Effector CD4-positive, alpha-beta T cell (primary cell): ENCODE measurements at places on chromosomes 13 and 19.

GRCh38 chr19:35179830-35180229, 25.3 kb downstream of the FXYD5 start:
- no peak for DNase-seq

- no peak for DNase-seq
Observed at GRCh38 chr13:77386046-77386445, 59.2 kb upstream of the MYCBP2 start.

DNA sequence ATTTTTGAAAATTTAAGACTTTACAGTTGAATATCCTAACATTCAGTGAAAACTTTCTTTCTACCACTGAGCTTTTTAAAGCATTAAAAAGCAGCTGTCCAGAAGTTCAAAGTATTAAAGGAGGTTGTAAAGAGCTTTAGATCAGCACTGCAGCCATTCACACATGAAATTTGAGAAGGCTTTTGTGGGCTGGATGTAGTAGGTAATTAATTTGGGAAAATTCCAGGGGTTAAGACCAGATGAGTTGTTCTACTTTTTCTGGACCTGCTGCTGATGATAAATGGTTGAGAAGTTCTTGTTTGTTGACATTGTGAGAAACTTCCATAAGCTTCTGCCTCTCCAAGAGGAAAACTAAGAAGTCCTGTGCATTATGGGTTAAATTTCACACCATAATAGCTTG, 1779.6 kb upstream of the PRR20A start:
- no peak for DNase-seq

DNA sequence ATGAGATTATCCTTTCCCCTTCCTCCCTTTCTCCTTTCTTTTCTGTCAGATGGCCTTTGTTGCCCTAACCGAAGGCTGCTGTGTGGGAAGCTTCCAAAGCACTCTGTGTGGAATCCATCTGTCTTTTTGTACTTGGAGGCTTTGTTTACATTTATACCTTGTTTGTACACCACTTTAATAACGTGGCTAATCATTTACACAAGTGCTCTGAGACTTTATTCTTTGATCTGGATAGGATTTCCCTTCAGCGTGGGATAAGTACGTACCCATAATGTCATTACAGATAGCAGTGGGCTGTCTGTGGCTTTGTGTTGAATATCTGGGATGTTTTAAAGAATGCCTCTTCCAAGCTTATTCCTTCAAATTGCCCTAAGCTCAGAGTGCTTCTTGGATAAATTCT, 684.7 kb upstream of the SLITRK5 start:
- no peak for DNase-seq

GRCh38 chr13:51556740-51557139, 27.5 kb upstream of the WDFY2 start:
- DNase-seq, result no peak

DNA sequence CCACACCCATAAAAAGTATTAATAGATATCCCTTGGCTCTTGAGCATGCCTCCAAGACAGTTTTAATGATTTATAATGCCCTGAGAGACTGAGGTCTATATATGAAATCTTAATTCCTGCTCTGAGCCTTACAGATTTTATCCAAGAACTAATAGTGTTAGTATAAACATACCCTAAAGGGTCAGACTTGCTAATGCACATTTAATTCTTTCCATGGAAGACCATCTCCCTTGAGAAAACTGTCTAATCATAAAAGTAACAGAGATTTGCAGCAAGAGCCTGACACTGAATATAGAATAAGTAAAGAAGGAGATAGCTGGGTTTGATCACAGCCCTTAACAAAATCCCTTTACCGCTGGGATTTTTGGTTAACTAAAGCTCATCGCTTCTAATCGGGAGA, 650.8 kb upstream of the KLF12 start:
- no peak for DNase-seq

DNA sequence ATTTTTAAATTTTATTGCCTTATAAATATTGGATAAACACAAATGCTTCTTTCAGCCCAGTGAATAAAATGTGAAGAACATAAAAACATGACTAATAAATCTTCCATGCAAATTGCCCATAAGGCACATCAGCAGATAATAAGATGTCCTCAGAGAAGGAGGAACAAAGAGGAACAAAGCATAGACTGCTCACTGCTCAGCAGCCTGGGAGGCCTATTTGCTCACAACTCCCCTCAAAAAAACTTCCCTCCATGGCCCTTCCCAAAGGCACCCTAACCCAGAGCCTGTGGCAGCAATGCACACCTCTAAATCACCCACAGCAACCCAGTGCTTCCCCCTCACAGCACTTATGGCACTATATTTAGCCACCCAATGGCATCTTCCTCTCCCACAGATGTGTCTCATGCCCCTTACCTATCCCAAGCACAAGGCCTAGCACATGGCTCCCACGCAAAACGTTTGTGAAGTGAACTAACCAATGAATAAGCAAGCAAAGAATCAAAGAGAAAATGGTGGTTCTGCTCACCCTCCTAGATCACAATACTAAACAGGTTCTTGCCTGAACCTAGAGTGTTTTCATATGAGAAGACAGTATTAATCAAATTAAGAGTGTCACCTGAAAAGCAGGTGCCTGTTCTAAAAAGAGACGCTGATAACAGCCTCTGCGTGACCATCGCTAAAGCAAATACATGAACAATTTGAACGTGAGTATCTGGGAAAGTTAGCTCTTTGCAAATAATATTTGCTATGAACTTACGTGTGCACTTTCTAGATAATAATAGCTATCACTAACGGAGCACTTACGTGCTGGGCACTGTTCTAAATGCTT, 96.9 kb downstream of the TBC1D4 start:
- no peak for DNase-seq

DNA sequence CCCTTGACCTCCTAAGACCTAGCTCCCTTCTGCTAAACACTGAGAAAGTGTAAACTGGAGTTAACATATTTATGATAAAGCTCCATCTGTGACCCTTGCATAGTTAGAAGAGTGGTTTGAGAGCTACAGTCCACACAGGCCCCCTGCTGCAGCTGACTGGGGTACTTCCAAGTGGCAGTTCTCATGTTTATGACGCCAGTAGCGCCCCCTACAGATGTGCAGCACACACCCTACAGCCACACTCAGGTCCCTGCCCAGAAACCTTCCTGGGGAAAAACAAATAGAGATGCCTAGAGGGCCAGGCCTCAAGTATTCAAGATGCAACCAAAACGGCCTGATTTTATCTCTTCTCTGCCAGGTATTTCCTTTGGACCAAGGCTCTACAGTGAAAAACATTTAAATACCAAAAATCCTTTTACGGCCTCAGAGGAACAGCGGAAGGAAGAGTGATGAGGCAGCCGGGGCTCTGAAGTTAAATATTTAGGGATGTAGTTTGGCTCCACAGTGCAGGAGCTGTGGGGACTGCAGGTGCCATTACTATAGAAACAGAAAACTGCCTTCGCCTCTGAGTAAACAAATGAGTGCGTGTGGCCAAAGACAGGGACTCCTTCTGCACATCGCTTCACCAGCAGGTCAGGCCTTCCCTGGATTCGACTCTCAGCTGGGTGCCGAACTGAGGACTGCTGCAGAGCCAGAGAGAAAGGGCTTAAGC, 553.1 kb downstream of the EFNB2 start:
- no peak for DNase-seq

DNA sequence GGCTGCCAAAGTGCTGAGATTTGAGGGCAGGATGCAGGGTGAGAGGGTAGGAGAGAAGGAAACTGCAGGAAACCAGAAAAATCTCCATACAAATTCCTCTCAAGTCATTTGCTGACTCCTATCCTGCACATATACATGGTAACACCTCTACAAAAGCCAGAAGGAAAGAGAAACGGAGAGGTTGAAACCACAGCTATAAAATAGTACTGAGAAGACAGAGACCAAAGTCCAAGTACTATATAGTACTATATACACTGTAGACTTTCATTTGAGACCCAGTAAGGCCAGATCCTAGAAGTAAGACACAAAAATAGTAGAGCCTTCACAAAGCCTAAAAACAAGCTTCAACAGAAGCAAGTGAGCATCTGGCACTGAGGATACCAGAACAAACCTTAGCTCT, 103.1 kb downstream of the UGGT2 start:
- no peak for DNase-seq

GRCh38 chr19:326871-327270, 17.7 kb downstream of the MIER2 start:
- DNase-seq, result no peak

DNA sequence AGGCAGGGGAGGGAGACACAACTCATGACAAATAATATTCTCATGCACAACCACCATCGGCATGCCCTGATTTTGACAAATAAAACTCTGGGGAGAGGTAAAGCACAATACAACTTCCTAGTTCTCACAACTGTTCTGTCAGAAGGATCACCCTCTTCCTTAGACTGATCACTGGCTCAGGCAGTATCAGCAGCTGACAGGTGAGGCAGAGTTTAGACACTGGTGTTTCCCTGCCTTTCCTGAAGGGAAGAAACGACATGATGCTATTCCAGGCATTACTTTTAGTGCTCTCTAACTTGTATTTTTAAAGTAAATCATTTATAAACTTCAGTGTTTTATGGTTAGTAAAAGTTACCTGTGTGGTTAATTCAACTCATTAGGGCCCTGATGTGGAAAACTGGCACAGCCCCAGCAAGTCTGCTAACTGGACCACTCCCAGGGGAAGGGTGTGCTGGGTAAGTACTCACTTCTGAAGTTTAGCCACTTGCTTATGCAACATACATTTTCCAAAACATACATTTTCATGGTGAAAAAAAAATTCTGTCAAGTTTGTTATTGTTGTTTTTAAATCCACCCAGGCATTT, 82.8 kb downstream of the CRYL1 start:
- DNase-seq, result no peak

GRCh38 chr19:10043286-10043927, 30.1 kb downstream of the RDH8 start:
- no peak for DNase-seq

- no peak for DNase-seq
Observed at GRCh38 chr19:50882188-50882587, 8.9 kb downstream of the KLK2 start.

- DNase-seq, result no peak
Observed at GRCh38 chr19:45368737-45369340, 1.5 kb downstream of the ERCC2 start.

DNA sequence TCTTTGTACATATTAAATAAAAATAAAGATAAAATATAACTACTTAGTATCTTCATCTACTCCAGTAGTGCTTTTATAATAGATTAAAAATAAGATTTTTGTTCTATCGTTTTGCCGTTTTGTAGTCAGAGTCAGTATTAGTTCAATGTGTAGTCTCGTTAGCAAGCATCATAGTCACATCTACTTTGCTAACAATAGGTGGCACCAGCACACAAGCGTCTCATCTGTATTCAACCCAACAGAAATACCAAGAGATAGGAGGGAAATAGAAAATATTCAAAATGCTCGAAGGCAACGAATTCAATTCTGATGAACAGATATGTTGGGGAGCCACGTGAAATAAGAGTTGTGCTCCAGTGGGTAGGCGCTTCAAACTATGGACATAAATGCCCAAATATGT, 21.4 kb upstream of the MICU2 start:
- no peak for DNase-seq

DNA sequence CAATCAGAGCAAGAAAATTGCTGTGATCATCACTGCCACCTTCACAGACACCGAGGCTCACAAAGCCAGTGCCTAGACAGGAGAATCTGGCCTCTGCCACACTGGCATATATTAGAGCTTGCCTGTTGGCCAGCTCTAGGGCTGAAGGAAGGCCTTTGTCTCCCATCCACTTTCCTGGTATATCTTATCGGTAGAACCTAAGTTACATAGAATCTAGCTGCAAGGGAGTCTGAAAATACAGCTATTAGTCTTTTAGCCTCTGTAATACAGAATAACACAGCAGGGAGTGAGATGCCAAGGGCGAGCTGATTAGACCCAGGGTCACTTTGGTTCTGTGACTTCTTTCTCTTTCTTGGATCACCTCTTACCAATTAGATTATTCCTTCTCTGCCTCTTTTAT, 154.9 kb upstream of the KL start:
- no peak for DNase-seq

GRCh38 chr13:34944751-34945150, 2.7 kb downstream of the NBEA start:
- no peak for DNase-seq
